ENCODE measurements at places on chromosomes 6 and 20.

GRCh38 chr6:83185096-83185495, 8.0 kb downstream of the PGM3 start:
- DNase-seq: no peak

GRCh38 chr20:16392346-16392745, 180.9 kb downstream of the KIF16B start:
- no peak for DNase-seq

GRCh38 chr20:59027741-59028320, 4.3 kb downstream of the ATP5F1E start:
- DNase-seq: peak; percentile 50

DNA sequence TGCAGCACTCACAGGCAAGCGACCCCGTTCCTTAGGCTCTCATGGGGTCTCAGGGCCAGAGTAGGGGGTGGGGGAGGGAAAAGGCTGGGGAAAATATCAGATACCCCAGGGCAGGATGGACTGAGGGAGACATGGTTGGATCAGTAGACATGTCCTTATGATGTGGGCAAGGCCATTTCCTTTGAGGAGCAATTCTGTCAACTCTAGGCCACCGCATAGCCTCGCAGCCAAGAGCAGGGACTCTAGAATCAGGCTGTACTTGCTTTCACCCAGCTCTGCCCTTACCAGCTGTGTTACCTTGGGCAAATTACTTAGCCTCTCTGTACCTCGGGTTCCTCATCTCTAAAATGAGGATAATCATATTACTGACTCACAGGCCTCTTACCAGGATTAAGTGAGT, 2.2 kb upstream of the MAPK13 start:
- no peak for DNase-seq

DNA sequence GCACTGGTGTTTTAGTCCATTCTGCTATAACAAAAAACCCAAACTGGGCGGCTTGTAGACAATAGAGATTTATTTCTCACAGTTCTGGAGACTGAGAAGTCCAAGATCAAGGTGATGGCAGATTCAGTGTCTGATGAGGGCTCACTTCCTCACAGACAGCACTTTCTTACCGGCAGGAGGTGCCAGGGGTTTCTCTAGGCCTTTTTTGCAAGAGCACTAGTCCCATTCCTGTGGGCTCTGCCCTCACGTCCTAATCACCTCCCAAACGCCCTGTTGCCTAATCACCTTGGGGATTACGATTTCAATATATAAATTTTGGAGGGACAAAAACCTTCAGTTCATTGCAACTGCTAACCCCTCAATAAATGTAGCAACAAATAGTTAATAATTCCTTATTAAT, 140.0 kb upstream of the SGK1 start:
- no peak for DNase-seq

DNA sequence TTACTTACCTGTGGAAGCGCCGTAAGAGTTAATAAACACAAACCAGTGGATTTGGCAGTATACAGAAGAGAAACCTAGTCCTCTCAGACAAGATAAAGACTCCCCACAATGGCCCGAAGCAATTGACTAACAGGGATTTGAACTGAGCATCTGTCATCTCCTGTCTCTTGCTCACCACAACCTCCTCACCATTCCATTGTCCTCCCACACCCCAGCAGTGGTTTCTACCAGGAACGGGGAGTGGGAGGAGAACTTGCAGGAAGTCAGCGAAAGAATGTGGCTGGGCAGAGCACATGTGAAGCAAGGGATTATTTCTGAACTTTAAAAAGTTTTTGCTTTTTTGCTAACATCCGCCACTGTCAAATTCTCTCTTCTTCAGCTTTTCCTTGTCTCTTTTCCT, 24.6 kb upstream of the TAAR1 start:
- DNase-seq: no peak

- peak; percentile 81 for DNase-seq
Measured at GRCh38 chr6:20661721-20662120, 127.5 kb downstream of the CDKAL1 start.

All from fibroblast of the aortic adventitia (primary cell).